ENCODE measurements at places on chromosomes 2 and 18.

- no peak for DNase-seq
These were observed 41.6 kb downstream of the ZBTB14 start for GRCh38 chr18:5253910-5254309.

GRCh38 chr18:49621717-49622351, 60.0 kb downstream of the LIPG start:
- DNase-seq: no peak

- no peak for DNase-seq
These were observed 16.7 kb downstream of the BCL11A start for GRCh38 chr2:60536746-60537145.

DNA sequence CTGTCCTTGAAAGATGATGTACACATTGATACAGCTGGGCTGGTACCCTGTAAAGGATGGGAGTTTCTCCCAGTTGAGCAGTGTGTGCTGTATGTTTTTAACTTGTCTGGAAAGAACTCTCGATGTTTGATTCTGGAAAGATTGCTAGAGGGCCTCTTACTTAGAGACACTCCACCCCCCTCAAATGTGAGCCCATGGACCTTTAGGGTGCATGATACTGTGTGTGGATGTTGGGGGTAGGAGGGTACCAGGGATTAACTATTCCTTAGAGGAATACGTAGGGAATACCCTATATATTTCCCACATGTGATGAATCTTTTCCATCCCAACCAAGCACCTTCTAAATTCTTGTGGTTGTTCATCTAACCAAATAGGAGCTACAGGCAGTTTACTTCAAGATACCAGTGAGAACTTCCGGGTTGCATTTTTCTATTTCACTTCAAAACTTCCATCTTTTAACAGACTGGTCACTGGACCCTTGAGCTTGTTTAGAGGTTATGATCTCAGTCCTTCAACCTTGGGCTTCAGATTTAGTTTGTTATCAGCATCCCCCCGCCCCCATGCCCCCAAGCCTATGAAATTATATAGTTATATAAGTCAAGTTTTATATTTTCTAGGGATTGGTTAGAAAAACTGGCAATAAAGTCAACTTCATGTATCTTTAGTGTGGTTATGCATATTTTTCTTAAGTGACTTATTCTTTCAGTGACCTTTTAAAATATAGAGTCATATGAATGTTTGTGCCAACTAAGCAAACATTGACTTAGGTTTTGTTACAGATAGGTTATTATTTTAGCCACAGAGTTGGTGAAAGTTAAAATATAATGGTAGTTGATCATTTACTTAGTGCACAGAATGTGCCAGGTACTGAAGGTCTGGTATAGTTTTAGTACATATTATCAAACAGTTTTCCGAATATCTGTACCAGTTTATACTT, 18.2 kb downstream of the AFTPH start:
- DNase-seq: no peak

DNA sequence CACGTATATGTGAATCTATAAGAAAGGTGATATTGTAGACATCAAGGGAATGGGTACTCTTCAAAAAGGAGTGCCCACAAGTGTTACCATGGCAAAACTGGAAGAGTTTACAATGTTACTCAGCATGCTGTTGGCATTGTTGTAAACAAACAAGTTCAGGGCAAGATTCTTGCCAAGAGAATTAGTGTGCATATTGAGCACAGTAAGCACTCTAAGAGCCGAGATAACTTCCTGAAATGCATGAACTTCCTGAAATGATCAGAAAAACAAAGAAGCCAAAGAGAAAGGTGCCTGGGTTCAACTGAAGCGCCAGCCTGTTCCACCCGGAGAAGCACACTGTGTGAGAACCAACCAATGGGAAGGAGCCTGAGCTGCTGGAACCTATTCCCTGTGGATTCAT, 101.0 kb downstream of the HS6ST1 start:
- DNase-seq: no peak

DNA sequence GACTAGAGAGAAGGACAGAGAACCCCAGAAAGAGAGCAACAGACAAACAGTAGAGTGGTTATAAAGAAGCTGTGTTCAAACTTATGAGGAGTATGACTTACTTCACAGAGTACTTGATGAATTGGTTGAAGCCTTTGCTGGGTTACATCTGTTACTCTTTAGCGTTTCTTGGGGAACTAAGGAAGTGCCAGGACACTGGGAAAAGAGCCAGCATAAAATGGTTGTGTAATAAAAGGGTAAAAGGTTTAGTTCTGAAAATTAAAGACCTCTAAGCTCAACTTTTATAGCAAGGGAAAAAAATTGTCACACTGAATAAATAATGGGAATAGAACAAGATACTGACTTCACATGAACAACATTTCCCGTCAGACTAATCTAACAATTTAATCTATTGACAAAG, 17.0 kb upstream of the STAT4 start:
- DNase-seq: no peak

GRCh38 chr2:230582851-230583283, 129.8 kb upstream of the CAB39 start:
- DNase-seq: no peak

GRCh38 chr2:201235860-201236811, 24.2 kb upstream of the CASP8 start:
- DNase-seq: peak; percentile 53

DNA sequence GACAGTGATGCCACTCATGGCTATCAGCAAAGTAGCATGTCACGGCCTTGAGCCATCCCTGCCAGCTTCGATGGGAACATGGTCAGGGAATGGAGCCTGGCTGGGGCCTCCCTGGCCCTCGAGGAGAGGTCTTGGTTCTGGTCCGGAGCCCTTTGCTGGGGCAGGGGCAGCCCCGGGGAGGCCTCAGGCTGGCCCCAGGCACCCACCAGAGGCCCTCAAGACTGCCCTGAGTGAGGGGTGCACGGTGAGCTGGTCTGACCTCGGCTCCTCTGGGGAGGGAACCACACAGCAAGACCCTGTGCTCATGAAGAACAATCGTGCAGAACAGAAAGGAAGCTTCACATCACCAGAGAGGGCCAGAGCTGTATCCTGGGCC, 75.2 kb upstream of the OTOS start:
- DNase-seq: no peak

GRCh38 chr2:84231478-84231877, 227.6 kb downstream of the SUCLG1 start:
- no peak for DNase-seq

- no peak for DNase-seq
These were observed 92.2 kb upstream of the DSEL start for GRCh38 chr18:67608615-67609273.

DNA sequence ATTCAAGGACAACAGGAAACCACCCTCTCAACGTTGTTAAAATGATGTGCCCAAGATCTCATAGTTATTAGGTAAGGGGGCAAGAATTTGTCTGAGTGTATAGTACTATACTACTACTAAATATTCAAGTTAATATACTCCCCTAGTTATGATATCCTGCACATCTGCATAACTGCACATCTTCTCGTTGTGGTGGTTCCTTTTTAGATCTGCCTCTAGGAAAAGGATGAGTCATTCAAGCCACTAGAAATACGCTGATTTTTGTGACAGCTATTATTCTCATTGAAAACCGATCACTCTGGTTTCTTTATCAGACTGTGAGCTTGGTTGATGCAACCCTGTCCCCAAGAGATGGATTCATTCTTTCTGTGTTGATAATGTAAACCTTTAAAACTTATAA, 1067.0 kb upstream of the FANCL start:
- DNase-seq: no peak

GRCh38 chr2:150909613-150910012, 352.1 kb downstream of the RBM43 start:
- DNase-seq: no peak

DNA sequence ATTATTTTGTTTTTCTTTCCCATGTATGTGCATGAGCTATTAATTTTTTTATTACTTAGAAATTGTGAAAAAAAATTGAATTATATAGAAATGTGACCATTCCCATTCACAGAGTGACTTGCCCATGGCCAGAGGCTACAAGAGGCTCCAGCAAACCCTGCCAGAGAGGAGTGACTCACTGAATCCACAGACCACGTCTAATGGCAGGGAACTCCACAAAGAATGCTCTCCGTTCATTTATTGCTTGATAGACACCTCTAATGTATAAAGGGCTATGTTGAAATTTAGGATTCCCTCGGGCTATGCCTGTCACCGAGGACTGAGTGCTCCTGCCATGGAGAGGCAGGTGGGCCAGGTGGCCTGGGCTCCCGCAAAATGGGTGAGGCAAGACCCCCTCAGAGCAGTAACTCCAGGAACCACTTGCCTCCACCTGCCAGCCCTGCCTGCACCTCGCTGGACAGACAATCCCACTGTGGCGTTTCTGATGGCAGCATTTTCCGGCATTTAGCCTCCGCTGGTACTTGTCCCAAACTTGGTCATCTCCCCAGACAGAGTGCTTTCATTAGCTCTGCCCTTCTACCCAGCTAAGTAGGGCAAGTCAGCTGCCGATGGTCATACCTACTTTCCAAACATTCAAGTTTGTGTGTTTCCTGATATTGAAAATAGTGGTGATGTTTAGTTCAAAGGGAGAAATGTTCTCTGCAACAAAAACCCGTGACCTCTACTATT, 200.3 kb downstream of the PRKCE start:
- peak; percentile 25 for DNase-seq

DNA sequence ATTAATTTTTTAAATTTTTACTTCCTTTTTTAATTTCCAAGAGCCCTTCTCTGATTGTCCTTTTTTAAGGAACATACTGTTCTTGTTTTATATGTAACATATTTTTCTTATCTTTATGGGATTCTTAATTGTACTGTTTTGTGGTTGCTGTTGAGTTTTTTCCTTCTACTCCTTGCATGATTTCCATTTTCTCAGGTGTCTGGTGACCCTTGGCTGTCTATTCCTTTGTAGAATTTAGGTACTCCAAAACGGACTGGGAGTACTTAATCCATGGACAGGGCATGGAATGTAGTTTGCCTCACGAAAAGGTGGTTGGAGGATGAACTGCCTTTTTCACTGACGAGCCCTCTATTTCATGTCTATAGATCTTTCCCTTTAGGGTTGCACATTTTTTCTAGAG, 26.6 kb downstream of the TWSG1 start:
- no peak for DNase-seq

DNA sequence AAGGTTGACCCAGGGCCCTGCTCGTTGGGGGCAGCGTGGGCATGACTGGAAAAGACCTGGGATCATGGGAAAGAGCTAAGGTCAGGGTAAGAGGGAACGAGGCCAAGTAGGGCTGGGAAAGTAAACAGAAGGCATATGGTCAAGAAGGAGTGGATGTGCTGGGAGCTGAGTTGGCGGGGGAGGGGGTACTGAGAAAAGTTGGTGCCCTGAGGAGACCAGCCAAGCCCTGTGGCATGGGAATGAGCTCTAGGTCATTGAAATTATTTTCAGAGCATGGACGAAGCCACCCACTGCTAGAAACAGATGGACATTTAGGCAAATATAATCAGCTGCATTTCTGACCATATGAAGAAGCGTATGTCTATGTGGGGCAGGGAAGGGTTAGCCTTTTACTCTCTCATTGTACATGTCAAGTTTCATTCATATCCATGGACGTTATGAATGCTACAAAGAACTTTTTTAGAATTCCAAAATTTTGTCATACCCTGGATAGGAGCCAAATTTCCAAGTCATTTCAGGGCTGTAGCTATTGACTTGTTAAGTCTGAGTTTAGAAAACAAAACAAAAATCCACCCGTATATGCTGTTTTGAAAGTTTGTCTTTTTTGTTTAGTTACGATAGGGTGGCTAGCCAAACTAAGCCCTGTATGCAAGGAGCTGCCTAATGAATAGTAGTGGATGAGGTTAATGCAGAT, 19.1 kb downstream of the MAPRE2 start:
- DNase-seq: no peak

DNA sequence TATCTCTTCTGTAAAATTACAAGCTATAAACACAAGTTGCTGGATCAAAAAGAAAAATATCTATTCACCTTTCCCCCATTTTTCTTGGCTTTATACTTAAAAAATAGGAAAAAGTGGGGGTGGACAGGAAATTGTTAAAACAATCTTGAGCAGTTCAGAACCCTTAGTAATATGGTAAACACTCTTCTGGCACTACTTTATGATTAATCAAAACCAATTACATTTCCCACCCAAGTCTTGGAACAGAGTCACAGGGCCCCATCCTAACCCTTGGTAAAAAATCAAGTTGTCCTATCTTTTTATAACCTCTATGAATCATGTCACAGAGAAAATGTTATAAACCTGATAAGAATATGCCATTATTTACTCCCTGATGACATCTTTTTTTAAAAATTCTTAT, 328.2 kb upstream of the LYPD1 start:
- no peak for DNase-seq

GRCh38 chr2:17877811-17878280, 621 bp upstream of the KCNS3 start:
- DNase-seq: no peak

- no peak for DNase-seq
These were observed 178.7 kb downstream of the SRBD1 start for GRCh38 chr2:45432406-45432805.

DNA sequence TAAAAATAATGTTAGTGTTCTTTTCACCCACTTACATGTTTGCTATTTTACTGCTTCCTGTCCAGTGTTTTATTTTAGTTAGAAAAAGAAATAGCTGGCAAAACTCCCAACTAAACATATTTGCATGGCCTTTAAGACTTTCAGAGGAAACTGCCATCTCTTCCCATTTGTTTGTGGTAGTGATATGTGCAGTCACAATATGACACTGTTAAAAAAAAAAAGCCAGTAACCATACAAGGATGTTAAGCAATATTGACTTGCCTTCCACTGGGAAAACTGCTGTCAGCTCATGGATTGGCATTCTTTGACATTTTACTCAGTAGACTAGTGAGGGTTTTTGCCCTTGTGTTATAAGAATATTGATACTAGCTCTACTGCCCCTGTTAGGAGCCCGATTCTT, 29.1 kb downstream of the XIRP2 start:
- DNase-seq: no peak

GRCh38 chr18:3450012-3450798, at the start of gene TGIF1:
TGIF1 (plus strand) TSS chr18:3450172; CDS start chr18:3450490, 318 bp downstream.
- peak; percentile 87 for DNase-seq

DNA sequence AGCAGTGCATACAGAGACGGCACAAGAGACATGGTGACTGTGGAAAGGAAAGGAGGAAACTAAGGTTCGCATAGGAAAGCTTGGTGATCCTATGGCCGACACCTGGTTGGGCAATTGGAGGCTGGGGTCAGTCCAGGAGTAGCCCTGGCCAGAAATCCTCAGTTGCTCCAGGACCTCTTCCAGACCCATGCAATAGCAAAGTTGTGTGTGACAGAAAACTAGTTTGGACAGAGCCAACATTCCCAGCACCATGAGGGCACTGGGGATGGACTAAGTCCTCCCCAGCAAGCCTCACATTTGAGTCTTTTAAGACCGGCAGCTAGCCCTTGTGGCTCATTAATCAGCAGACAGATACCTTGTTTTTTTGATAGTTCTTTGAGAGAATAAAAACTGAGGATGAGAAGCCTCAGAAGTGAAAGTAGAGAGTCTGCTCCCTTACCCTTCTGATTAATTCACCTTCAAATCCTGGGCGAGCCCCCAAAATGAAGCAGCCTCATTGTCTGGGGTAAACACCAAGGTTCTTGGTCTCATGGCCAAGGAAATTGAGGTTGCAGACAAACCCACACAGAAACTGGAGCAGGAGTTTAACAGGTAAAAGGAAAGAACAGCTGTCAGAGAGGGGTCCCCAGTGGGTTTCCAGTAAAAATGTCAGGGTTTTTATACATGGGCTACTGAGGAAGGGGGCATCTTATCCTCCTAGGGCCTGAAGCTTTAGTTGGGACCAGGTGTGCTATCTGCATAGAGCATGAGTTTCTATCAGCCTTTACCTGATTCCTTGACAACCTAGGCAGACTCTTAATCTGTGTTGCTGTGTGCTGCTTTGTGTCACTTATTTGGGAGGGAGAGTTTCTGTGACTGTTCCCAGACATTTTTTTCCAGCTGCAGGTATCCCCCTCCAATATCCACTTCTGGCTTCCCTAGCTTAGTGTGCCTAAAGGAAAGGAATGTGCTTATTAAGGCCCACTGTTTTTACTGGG, 39.1 kb downstream of the STK17B start:
- DNase-seq: peak; percentile 44

Measured in Calu3 (cell line).